NCI-H1417 (cell line): ENCODE measurements at places on chromosomes 11 and 22.

- no peak for DNase-seq
Observed at GRCh38 chr11:73275381-73275750, 3.2 kb downstream of the P2RY6 start.

- DNase-seq = no peak
Observed at GRCh38 chr11:8777907-8778767, 95.5 kb downstream of the RPL27A start.

DNA sequence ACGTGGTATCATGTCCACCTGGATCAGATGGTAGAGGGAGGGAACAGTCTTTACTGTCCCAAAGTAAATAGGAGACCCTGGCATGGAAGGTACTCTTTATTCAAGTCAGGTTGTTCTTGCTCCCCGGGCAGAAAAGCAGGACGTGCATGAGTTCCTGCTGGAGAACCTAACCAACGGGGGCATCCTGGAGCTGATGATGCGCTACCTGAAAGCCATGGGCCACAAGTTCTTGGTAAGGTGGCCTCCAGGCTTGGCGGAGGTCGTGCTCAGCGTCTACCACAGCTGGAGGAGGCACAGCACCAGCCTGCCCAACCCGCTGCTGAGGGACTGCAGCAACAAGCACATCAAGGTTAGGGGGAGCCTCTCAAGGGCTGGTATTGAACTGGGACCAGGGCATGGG is 48.7 kb downstream of the CABIN1 start:
- DNase-seq = no peak

DNA sequence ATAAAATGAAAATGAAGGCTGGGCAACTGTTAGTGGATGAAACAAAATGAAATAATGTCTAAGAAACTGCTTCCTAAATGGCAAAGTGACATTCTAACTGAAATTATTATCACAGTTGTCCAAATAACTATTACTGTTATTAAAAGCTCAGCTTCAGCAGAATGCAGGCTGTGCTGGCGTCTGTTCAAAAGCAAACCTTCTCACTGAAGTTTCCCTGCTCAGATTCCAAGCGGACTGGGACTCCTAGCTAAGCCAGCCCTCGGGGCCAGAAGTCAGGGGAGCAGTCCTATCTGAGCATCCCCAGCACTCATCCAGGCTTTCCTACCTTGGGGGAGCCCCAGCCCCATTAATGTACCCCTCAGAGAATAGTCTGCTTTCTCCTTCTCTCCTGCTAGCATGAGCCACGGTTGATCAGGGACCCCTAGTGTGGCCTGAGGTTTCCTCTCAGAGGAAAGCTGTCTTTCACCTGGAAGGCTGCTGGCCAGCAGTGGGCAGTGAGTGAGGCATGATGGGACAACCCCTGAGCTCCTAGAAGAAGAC is 1167.3 kb downstream of the TBC1D22A start:
- DNase-seq = no peak

DNA sequence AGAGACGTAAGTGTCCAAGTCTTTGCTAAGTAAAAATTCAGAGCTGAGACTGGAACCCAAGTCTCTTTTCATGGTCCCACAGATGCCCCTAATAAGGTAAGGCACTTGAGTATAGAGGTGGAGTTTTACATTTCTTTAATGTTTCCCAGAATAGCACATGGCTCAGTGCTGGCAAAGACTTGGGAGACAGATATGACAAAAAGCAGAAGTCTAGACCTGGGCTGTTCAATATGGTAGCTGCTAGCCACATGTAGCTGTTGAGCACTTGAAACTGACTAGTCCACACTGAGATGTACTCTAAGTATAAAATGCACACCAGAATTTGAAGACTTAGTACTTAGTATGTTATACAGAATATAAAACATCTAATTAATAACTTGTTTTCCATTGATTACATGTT is 17.6 kb downstream of the VSTM5 start:
- DNase-seq = no peak

DNA sequence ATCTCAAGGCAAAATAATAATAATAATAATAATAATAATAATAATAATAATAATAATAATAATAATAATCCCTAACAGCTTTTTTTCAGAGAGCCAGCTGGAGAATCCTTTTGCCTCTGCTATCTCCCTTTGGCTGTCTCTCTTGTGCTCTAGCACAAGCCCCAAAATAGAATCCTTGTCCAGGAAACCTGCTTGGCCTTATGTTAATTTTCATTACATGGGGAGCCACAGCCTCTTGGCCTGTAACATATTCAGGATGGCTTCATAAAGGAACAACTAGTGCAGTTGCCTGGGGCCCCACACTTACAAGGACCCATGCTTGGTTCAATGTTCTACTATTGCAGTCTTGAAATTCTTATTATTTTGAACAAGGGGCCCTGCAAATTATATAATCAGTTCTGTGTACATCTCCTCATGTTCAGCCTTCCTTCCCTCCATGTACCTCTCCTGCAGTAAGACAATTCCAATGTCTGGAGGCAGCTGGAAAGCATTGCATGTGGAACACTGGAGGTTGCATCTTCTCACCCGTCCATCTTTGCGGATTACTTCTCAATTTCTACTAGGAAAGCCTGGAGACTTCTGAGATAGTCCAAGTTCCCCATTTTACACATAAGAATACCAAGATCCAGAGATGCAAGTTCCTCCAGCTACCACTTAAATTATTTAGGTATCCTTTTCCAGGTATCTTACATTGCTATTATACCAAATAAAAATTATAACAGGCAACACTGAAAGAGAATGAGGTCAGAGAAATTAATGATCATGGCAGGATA is 37.8 kb upstream of the SORL1 start:
- DNase-seq = no peak

- DNase-seq = no peak
Observed at GRCh38 chr11:79400206-79400605, 40.6 kb downstream of the TENM4 start.

- no peak for DNase-seq
Observed at GRCh38 chr11:61198948-61199523, 4.3 kb upstream of the PGA3 start.

GRCh38 chr11:41065432-41065831 is 394.0 kb downstream of the LRRC4C start:
- DNase-seq = no peak
